NCI-H2029 treated with DMSO at 0.1 percent for 48 hours (cell line): ENCODE measurements at places on chromosomes 3 and 15.

GRCh38 chr3:14031271-14031670 lies 93.4 kb downstream of the CHCHD4 start:
- no peak for DNase-seq

DNA sequence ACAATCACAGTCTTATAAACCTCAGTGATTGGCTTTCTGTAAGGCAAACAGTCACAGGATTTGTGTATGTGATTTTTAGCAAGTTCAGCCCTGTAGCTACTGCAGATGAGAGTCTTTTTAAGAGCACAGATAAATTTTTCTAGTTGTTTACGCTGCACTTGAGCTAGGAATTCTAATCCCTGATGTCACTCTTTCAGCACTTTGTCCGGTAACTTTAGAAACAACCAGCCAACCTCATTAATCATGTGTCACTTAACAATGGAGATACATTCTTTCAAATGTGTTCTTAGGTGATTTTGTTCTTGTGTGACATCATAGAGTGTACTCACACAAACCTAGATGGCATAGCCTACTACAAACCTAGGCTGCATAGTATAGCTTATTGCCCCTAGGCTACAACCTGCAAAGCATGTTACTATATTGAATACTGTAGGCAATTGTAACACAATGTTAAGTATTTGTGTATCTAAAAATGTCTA lies 36.8 kb upstream of the GOLGA6L2 start:
- no peak for DNase-seq

GRCh38 chr15:39554746-39555387 lies 26.0 kb upstream of the THBS1 start:
- no peak for DNase-seq

- DNase-seq, result no peak
These were observed 22.1 kb downstream of the GOLGA6A start for GRCh38 chr15:74060251-74060650.
